ENCODE measurements at places on chromosomes 7 and 10.

DNA sequence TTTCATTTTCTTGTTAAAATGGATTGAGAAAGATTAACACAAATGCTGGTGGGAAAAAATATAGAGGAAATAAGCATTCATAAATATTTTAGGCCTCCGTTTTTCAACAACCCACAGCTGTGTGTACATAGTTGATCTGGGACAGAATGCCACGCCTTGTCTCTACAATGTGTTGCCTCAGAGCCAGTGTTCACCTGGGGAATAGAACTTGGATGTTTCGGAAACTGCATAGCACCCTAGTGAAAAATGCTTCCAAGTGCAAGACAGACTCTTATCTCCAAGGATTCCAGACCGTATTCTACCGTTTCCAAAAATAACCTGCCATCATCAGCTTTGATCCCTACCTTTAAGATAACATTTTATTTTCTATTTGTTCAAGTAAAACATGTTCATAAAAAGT, 260.9 kb downstream of the SDK1 start:
- no peak for DNase-seq

- no peak for DNase-seq
Measured at GRCh38 chr10:82266438-82266837, 391.4 kb downstream of the NRG3 start.

DNA sequence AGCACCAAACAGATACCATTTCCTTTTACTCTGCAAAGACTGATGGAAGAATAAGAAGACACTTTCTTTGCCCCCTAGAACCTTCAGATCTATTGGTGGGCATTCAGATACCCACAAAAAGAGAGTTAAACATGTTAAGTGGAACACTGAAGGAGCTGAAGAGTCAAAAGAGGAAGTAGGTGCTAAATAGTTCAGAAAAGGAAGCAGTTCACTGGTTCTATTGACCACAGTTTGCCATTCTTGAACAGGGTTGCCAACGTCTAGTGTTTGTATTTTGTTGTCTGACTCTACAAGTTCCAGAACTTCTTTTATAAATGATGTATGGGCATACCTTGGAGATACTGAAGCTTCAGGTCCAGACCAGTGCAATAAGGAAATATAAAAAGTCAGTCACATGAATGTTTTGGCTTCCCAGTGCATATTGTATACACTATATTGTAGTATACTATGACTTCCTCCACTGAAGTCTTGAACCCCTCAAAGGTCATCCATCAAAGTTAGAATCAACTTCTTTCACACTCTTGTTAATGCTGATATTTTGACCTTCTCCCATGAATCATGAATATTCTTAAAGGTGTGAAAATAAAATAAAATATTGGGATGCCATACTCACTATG, 47.5 kb upstream of the AGR3 start:
- DNase-seq: no peak

GRCh38 chr10:64409349-64409748, 888.1 kb downstream of the REEP3 start:
- DNase-seq: no peak

Data from lung microvascular endothelial cell (primary cell).